ENCODE measurements at places on chromosomes 11 and 22.

DNA sequence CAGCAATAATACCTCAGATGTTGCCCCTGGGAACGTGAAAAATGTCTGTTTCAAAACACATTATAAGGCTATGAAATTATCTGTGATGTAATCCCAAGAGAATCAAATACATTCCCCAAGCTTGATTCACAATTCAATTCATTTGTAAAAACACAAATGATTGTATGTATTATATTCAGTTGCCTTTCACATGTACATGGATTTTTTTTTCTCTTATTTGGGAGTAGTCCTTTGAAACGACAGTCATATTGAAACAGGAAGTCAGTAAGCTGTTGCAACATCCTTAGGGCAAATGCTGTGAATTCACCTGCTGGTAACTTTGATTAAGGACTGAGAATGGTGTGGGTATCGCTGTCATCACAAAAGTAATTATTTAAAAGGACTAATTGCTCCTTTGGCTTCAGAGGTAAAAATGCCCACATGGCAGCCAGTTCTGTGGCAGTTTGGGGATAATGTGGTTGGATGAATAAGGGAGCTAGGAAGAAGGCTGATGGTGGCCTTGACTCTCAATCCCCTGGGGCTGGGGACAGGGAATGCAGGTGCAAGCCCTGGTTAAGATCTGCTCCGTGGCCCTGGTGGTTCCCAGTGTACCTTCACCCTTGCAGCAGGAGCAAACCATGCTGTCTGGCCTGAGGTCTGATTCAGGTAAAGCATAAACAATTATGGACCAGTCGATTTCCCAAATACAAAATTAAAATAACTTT lies 13.2 kb downstream of the EHF start:
- DNase-seq, result no peak

DNA sequence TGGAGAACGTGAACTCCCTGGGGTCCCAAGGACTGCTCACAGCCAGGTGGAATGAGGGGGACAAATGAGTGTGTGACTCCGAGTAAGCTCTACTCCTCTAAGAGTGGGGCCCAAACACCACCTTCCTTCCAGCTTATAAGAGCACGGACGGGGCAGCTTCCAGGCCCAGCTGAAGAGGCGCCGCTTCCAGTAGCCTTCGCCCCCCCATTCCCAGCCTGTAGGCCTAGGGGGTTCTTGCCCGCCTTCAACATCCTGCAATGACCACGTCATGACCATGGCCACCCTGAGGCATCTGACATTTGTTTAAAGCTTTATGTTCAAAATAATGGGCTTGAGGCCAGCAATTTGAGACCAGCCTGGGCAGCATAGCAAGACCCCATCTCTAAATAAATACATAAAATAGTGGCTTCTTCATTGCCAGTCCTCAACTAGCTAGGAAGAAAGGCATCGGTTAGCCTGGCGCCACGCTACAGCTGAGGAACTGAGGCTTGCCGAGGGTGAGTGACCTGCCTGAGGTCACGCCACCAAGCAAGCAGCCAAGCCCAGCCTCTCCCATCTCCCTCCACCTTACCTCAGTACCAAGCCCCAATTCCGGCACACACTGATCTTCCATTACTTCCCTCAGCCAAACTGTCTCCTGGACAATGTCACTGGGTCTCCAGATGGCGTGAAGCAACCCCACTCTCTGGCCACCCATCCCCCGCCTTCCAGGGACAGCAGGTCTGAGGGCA lies 7.8 kb upstream of the TNFRSF13C start:
- no peak for DNase-seq

GRCh38 chr22:49749227-49749626 lies 78.4 kb downstream of the BRD1 start:
- no peak for DNase-seq

GRCh38 chr11:103433386-103434072 lies 324.3 kb downstream of the DYNC2H1 start:
- DNase-seq, result no peak

DNA sequence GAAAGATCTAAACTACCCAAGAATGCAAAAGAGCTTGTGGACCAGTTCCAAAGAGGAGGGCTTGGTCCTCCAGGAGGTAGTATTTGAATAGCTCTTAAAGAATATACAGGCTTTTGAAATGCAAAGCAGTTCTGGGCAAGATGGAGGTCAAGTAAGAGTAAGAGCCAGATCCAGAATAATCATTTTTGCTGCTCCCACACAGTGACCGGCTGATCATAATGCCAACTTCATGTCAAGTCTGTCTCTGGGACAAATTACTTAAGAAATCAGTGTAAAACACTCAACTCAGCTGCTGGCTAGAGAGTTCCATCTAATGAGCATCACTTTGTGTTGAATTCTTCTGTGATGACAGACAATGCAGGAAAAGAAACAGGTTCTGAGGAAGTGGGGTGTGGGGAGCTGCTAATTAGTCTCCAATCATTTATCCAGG lies 250.9 kb upstream of the NARS2 start:
- DNase-seq, result no peak

DNA sequence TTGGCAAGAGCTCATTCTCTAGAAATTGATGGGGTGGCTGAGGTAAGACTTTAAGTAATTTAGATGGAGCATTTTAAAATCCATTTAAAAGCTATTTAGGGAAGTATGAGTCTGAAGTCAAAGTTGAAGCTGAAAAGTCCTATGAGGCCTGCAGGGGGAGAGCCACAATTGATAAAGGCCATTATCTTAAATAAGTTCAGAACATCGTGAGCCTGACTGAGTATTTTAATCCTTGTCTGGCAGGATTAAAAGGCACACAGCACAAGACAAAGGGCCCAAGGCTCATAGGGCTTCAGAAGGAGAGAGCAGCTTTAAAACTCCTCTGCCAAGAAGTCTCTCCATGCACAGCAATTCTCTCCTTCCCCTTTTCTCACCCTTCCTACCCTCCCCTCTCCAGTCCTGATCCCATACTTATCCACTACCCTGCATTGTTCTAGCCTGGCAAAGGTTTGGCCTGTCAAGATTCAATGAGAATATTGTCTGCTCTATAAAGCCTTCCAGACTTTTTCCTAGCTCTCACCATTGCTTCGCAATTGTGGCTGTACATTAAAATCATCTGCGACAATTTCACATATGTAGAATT lies 1312.9 kb downstream of the FAM181B start:
- no peak for DNase-seq

GRCh38 chr11:32658639-32659406 lies 75.2 kb downstream of the EIF3M start:
- DNase-seq, result no peak

GRCh38 chr11:35944503-35945136 lies 758 bp downstream of the LDLRAD3 start:
- DNase-seq, result no peak

DNA sequence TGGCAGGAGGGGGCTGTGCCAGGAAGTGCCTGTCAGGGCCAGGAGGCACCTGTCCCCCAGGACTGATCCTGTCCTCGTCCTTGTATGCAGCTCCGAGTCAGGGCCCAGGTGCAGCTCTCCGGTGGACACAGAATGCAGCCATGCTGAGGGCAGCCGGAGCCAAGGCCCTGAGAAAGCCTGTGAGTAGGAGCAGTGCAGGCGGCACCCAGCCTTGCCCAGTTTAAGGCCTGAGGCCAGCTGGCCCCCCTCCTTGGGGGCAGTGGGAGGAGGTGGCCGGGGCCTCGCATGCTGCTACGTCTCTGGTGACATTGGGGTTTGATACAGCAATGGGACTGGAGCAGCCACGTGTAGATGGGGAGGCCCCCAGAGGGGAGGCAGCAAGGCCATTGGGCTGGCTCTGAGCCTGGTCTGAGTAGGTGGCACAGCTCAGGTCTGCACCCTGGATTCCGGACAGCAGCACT lies 34.9 kb downstream of the SBF1 start:
- DNase-seq, result no peak

DNA sequence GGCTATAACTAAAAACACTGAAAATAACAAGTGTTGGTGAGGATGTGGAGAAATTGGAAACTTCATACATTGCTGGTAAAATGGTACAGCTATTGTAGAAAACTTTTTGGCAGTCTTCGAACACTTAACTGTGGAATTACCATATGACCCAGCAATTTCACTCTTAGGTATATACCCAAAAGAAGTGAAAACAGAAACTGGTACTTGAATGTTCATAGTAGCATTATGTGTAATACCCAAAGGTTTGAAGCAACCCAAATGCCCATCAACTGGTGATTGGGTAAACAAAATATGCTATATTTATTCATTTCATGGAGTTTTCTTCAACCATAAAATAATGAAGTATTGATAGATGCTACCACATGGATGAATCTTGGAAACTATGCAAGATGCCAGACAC lies 40.8 kb upstream of the FTH1 start:
- DNase-seq, result no peak

DNA sequence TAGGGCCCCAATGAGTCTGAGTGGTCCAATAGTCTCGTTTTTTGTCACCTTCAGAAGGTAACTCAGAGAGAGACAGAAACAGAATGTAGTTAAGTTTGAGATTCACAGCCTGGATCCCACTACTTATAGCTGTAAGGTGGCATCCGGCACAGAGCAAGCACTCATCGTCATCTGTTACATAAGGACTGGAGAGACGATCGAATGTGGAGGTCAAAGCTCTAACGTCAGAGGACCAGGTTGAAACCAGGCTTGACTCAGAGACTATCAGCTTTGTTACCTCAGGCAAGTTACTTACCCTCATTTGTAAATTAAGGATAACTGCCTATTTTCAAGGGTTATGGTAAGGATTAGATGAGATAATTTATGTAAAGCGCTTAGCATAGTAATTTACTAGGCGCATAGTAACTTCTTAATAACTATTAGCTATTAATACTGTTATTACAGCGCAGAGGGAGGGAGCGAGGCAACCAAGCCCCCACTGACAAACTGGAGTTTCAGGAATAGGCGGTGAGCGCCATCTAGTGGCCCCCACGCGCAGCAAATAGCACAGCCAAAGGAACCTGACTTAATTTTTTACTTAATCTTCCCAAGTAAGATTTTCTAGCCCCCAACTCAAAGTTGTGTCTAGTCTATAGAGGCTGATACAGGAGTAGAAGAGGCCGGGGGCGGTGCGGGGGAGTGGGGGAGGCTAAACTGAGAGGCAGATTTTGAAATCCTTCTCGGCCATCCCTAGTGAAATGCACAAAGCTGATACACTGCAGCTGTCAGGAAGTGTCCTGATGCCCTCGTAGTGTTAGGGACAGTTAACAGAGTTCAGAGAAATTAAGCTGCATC lies 29.0 kb upstream of the API5 start:
- no peak for DNase-seq

- DNase-seq, result no peak
Observed at GRCh38 chr22:48607901-48608662, 1219.6 kb downstream of the BRD1 start.

DNA sequence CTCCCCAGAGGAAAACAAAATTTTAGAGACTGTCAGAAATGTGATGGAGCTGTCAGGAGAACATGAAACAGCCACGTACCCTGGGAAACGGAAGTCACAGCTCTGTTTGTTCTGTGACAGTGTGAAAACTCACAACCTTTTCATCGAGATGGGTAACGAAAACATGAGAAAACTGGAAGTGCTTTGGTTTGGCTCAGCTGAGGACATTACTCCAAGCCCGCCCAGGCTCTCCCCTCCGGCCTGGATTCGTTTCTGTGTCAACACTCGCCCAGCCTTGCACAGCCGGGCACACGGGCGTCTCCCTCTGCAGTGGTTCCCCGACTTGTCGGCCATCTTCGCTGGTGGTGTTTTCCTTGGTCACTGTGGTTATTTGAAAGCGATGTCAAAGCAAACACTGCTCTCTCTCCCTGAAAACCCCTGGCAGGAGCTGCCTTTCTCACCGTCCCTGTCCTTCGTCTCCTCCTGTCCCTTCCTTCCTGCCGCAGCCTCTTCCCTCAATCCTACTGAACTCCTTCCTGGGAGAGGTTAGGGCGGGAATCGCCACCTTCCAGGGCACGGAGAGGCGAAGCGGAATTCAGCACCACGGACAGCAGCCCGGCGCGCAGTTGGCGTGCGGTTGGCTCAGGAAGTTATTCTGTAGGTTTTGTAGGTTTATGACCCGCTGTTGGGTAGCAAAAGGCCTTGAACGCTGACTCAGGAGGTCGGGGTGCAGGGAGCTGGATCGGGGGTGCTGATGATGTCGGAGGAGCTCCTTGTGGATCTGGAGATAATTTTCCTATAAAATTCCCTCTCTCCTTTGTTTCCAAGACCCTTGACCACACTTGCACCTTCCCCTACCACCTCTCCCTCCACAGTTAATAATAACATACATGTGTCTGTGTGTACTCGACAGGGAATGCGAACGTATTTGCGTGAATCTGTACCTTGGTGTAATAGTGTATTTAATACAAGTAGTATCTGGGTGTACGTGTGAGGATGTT lies 13.1 kb upstream of the RPS19BP1 start:
- DNase-seq, result peak; percentile 56

DNA sequence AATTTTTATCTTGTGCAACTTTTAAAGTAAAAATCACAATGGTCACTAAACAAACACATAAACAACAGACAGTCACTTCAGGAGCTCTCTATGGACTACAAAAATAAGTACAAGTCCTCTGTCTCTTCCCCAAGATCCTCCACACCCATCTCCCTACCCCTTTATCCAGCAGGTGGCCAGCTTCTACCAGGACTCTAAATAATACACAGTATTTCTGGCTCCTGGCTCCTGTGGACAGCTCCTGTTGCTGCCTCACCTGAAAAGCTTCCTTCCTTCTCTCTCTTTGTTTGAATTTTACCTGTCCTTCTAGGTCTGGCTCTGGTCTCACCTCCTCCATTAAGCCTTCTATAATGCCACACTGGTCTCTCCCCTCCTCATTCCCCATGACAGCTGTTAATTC lies 86.1 kb downstream of the CLPB start:
- DNase-seq, result no peak

GRCh38 chr11:76455331-76455730 lies 10.5 kb downstream of the EMSY start:
- no peak for DNase-seq

DNA sequence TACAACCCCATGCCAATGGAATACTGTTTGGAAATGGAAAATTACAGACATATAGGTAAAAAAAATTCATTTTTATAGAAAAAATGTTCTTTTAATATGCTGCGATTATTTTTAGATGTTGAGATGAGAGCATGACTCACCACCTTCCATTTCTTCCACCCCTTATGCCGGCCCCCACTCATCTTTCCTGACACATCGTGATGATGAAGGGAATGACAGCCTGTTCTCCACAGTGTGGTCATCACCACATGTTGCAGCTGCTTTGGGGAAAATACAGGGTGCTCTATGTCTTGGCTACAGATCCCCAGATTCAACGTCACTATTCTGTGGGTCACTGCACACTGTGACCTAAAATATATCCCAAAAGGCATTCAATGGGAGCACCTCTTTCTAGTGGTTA lies 916.2 kb downstream of the METTL15 start:
- DNase-seq, result no peak

DNA sequence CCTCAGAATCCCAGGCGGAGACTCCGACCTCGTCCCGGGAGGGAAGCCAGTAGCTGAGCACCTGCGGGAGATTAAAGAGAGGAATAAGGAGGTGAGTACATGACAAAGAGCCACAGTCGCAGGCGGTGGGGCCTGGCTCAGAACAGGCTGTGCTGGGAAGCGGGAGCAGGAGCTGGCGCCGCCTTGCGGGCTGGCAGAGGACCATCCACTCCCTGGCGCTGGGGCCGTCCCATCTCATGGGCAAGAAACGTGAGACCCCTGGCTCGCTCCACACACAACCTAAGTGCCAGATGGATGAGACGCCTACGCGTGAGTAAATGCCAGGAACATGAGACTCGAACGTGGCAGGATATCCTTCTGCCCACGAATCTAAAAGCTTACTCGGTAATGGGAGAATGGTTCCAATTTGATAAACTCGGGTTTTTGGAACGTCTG lies 6.3 kb downstream of the CEND1 start:
- DNase-seq, result no peak

GRCh38 chr11:87712802-87713202 lies 462.4 kb downstream of the RAB38 start:
- DNase-seq, result no peak

All from T-helper 17 cell (primary cell).